Right renal pelvis (tissue), 4 donors: ENCODE measurements at places on chromosomes 7 and 10. TPM values are rescaled to one million over a fixed set of nuclear protein-coding genes. Genes with fewer than 3 reads are reported as not detected.

DNA sequence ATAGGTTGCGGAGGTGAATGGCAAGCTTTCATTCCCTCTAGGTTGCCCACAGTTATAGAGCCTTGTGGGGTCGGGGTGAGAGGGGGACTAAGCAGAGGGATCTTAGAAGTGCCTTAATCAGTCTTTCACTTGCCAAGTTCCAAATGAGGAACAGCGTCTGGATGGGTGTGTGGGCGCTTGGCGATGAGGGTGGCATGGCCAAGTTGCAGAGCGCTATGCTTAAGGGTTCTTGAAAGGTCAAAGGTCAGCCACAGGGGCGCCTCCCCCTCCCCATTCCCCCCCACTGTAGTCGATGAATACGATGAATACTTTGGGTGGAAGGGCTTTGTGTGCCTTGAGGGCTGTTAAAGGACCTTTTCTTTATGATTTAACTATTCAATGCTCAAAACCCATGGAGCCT, 185.0 kb downstream of the TCF7L2 start:
- DNase-seq: no peak

DNA sequence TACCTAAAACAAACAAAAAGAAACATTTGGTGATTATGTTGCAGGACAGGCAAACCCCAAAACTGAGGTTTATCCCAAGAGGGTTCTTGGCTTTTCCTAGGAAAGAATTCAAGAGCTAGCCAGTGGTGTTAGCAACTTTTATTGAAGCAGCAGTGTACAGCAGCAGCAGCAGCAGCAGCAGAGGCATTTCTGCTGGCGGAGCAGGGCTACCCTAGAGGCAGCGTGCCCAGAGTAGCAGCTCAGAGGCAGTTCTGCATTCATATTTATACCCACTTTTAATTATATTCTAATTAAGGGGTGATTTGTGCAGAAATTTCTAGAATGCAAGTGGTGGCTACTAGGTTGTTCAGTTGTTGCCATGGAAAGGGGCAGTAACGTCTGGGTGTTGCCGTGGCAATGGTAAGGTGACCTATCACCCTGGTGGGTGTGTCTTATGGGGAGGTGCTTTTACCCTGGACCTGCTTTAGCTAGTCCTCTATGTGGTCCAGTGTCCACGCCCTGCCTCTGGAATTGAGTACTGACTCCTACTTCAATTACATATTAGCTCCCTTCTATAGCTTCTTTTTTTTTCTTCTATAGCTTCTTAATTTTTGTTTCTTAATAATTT, 53.9 kb downstream of the VCL start:
- no peak for DNase-seq

The SLC13A1 gene
- 29.7 TPM for polyA plus RNA-seq

DNA sequence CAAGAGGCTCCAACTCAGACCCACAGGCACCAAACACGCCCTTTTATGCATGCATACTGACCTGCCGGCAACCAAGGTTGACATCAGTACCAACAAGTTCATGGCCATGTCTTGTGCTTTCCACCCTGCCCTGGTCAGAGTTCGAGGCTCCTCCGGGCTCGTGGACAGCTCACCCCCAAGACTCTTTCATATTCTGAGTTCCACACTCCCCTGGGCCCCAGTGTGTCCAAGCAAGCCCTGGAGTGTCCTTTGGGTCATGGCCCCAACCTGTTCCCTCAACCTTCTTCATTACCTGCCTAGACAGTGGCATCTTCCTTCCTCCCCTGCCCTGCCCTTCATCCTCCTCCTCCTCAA, 40.5 kb downstream of the HIF1AN start:
- no peak for DNase-seq

- DNase-seq: peak; percentile 34
Observed at GRCh38 chr7:51827631-51828030, 511.0 kb upstream of the COBL start.

The CDH23 gene
- polyA plus RNA-seq: 2.9 TPM

The IGFBP1 gene
- polyA plus RNA-seq: 0.43 TPM

- DNase-seq: no peak
Observed at GRCh38 chr7:105752671-105753275, 123.6 kb downstream of the ATXN7L1 start.

GRCh38 chr10:129653428-129653827, 186.4 kb downstream of the MGMT start:
- DNase-seq: no peak

The LIPN gene
- polyA plus RNA-seq: not detected

GRCh38 chr7:1754345-1754908, 84.3 kb downstream of the ELFN1 start:
- no peak for DNase-seq
